ENCODE measurements at places on chromosomes 2 and 18.

GRCh38 chr2:148756292-148756975 is 111.9 kb downstream of the EPC2 start:
- DNase-seq = no peak

- no peak for DNase-seq
Measured at GRCh38 chr2:194443926-194444325, 1213.1 kb upstream of the SLC39A10 start.

GRCh38 chr2:154422251-154422650 is 276.2 kb upstream of the KCNJ3 start:
- no peak for DNase-seq

DNA sequence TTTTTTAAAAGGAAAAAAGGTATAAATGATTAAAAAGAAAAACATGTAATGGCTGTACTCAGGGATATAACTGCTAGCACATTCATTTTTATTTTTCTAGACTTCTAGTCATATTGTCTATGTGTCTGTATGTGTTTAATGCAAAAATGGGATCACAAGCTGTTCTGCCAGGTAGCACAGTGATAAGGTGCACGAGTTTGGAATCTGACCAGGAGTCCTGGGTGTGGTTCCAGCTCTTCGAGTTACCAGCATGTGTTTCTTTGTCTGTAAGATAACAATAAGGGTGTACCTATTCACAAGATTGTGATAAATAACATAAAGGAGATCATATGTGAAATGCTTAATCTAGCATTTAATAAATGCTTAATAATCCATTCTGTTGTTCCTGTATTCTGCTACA is 145.3 kb downstream of the PKP4 start:
- DNase-seq = no peak

DNA sequence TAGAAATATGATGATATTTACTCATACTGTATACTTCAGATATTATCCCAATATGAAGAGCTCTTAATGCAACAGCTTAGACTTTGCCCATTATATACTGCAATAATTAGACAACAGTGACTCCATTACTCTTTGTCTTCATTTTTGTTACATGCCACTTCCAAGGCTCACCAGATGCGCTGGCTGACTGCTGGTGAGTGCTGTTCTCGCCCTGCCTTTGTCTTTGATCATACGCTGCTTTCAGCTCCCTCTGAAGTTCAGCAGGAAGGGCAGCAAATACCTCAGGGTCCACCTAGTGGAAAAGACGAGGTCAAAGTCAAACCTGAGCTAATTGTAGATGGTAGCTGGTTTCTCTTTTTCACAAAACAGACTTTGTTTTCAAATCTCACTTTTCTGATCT is 66.3 kb downstream of the EIF5B start:
- no peak for DNase-seq
